ENCODE measurements at places on chromosomes 1 and 21.

DNA sequence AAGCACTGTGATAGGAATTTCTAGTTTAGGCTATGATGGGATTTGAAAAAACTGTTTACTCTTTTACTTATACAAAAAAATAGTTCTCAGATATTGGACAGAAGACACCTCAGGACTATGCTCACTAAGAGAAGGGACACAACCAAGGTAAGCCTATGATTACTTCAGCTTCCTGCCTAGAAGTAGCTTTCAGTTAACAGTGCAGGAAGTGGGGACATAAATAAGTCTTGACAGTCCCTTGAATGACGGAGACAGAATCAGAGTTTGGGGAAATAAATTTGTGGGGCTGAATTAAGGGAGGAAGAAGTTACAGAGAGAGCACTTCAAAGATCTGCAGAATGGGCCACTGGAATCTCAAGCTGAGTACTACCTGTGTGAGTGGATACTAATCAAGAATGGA lies 53.8 kb upstream of the OLFM3 start:
- no peak for DNase-seq

- no peak for DNase-seq
Measured at GRCh38 chr1:117650840-117651568, 45.2 kb downstream of the TENT5C start.

DNA sequence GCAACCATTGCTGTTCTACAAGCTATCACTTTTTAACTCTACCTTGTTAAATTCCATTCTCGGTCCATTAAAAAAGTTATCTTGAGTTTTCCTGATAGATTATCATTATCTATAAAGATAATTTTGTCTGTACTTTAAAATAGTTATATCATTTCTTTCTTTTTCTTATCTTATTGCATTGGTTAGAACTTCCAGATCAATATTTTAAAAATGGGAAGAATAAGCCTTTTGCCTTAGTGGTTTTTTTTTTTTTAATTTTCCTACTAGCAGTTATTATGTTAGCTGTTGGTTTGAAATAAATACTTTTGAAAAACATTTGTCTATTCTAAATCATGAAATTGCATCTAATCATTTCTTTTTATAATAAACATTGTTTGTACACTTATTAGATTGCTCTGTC lies 71.0 kb upstream of the ATF3 start:
- DNase-seq: no peak

GRCh38 chr1:86618358-86618757 lies 71.5 kb downstream of the CLCA4 start:
- no peak for DNase-seq
